ENCODE measurements at places on chromosomes 11 and 22.

DNA sequence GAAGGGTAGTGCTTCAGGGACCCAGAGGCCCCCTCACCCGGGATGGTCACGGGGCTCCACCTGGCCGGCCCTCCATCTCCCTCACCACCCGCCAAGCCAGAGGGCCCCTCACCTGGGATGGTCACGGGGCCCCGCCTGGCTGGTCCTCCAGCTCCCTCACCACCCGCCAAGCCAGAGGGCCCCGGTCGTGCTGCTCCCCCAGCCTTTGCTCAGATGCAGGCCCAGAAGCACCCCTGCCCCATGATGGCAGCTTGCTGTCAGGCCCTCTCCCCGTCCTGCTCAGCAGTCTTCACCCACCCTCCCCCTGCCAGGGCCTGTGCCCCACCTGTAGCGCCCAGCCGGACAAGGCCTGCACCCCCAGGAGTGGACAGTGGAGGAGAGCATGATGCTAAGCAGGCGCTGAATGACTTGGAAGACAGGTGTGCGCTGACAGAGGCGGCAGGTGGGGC is 7.3 kb downstream of the DENND6B start:
- DNase-seq, result no peak

DNA sequence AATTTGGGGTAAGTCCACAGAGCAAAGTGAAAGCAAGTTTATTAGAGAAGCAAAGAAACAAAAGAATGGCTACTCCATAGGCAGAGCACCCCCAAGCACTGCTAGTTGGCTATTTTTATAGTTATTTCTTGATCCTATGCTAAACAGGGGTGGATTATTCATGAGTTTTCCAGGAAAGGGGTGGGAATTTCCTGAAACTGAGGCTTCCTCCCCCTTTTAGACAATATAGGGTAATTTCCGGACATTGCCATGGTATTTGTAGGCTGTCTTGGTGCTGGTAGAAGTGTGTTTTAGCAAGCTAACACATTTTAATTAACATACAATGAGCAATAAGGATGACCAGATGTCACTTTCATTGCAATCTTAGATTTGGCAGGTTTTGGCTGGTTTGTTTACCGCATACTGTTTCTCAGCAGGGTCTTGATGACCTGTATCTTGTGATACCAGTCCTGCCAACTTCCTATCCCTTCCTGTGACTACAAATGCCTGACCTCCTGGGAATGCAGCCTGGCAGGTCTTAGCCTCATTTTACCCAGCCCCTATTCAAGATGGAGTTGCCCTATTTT is 937 bp upstream of the C1QTNF6 start:
- DNase-seq, result no peak

DNA sequence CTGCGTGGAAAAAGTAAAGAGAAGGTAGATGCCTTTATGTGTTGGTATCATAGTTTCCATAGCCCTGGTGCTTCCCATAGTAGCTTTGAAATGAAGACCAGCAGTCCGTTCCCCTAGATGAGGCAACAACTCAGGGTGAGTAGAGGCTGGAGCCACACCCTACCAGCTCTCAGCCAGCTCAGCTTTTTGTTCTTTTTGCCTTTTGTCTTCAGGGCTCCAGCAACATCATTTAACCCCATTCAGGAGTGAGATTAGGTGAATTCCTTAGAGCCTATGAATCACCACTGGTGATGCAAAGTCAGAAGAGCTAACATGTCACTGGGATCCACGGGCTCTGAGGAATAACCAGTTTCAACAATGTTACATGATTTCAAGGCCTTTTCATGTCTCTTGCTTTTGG is 14.0 kb upstream of the SESN3 start:
- no peak for DNase-seq

GRCh38 chr11:94722735-94723134 is 45.4 kb upstream of the AMOTL1 start:
- DNase-seq, result no peak

GRCh38 chr22:47240116-47240515 is 477.7 kb downstream of the TBC1D22A start:
- DNase-seq, result no peak

GRCh38 chr22:36902143-36902926 is 11.1 kb upstream of the CSF2RB start:
- DNase-seq, result no peak

- no peak for DNase-seq
Measured at GRCh38 chr22:29739346-29739875, 19.6 kb downstream of the CABP7 start.

GRCh38 chr11:1522081-1522424 is 35.5 kb upstream of the MOB2 start:
- DNase-seq, result no peak

- DNase-seq, result no peak
Measured at GRCh38 chr11:117603932-117604331, 193.1 kb downstream of the DSCAML1 start.

DNA sequence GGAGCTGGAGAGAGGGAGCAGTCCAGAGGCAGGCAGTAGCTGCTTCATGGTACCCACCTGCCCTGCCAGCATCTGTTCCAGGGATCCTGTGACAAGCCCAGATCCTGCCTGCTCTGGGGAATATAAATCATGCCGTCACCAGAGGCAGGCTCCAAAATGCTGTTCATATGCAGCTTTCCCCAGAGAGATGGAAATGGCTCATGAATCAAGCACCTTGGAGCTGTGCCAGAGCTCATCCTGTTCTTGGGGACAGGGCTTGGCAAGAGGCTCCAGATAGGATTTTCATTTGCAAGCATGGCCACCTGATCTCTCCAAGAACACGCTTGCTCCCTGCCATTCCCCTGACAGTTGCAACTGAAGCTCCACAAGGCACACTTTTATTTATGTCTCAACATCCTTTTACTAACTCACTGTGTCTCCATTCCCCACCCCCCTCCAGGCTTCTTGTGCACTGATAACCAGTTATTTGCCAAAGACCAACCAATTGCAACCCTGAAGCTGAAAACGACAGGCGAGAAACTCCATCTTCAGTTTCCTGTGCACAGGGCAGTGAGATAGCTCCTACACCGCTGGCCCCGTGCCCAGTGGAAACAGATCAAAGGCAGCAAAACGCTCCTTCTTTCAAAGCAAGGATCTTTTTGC is 115.8 kb upstream of the PITPNB start:
- DNase-seq, result peak; percentile 5

DNA sequence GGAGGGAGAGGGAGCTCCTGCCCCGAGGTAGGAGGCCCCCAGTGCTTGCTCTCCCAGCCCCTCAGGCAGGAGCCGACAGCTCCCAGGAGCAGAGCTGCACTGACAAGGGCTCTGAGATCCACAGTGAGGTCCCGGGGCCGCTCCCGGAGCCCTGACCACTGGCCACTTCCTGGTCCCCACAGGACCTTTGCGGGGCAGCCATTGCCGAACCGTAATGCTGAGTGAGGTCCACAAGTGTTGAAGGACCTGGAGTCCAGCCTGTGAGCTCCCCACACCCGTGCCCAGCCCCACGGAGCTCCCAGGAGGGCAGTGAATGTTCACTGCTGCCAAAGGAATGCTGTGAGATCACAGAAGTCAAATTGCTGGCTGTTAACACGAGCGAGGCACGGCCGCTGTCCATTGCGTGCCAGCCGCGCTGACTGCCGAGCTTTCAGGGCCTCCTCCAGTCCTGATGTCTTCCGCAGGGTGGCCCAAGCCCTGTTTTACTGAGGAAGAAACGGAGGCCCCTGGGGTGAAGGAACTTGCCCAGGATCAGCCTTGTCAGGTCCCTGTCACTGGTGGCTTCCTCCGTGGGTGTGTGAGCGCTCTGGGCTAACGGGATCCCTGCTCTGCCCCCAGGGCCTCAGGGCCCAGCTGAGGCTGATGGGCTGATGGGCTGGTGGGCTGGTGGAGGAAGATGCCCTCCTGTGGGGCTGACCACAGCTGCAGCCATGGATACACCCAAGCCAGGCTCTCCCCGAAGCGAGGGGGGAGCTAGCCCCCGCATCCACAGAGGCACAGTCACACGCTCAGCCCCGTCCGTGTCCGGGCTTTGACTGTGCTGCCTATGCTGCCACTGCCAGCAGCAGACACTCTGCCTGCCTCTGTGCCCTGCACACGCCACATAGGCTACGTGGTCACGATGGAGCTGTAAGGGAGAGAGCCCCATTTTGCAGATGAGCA is 70.8 kb downstream of the WNT7B start:
- no peak for DNase-seq

DNA sequence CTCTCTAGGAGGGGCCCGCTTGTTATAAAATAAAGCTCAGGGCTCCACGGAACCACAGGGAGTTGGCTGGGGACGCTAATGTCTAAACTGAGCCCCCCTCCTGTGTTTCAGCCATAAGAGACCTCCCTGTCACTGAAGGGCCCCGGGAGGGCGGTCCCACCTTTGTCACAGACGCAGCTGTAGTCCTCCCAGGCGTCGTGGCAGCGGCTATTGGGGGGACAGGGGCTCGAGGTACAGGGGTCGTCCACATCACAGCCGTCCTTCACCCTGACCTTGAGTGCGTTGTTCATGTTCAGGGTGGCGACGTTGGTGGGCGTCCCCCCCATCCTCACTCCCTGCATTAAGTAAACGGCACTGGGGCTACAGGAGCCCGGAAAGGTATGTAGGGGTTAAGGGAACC is 62.0 kb downstream of the TRMU start:
- DNase-seq, result no peak

- no peak for DNase-seq
Measured at GRCh38 chr11:62062223-62062861, 61.5 kb upstream of the INCENP start.

- no peak for DNase-seq
Measured at GRCh38 chr11:69711822-69712801, 8.3 kb upstream of the FGF19 start.

- DNase-seq, result no peak
Measured at GRCh38 chr22:20427104-20427944, 10.3 kb downstream of the SCARF2 start.

DNA sequence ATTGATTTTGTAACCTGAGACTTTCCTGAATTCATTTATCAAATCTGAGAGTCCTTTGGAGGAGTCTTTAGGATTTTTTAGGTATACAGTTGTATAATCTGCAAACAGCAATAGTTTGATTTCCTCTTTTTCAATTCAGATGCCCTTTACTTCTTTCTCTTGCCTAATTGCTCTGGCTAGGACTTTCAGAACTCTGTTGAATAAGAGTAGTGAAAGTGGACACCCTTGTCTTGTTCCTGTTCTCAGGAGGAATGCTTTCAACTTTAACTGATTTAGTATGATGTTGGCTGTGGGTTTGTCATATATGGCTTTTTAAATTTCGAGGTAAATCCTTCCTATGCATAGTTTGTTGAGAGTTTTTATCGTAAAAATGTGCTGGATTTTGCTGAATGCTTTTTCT is 227.4 kb downstream of the CSNK2A3 start:
- no peak for DNase-seq

DNA sequence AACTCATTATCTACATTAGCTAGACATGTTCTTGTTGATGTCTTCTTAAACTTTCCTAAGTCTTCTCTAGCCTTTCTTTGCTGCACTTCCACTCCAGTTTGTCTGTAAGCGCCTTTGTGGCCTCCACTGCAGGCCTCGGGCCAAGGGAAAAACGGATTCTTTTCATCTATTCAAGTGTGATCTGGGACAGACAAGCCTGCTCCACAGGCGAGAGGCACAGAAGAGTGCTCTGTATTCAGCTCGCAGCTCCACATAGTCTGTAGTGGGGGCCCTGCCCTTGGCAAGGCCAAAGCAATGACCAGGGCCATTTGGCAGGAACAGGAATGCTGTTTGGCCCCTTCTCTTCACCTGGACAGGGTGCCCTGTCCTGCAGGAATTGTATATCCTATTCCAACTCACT is 84.1 kb upstream of the BARX2 start:
- no peak for DNase-seq

DNA sequence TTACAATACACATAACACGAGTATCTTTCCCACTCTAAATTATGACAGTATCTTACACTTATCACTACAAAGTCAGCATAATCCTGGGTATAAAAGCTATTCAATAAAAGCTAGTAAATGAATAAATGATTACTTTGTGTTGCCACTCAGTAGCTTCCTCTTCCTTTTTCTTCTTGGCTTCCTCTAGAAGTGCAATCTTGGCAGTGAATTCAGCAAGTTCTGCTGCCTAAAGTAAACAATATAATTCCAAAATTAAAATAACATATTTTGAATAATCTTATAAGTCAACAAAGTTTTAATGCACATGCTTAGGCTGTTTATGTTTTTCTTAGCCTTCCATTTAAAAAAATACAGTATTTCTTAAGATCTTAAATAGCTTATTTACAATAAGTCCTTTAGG is 60.4 kb downstream of the RDX start:
- no peak for DNase-seq

DNA sequence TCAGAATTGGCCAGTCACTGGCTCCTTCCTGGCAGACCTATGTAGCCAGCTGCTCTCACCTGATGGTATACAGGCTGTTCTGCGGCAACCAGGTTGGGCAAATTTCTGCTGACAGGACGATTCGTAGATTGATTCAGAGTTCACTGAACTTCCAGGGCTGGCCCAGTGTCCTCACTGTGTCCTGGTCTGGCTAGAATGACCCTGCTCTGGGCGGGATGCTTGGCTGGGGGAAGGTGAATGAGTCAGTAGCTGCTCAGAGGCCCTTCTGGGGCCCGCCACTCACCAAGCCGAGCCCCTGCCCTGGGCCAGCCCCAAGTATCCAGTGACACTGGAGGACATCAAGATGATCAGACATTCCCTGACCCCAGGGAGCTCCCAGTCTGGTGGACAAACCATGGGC is 62.9 kb upstream of the WNT11 start:
- DNase-seq, result no peak

GRCh38 chr11:107263844-107264563 is 193.6 kb downstream of the CWF19L2 start:
- no peak for DNase-seq

DNA sequence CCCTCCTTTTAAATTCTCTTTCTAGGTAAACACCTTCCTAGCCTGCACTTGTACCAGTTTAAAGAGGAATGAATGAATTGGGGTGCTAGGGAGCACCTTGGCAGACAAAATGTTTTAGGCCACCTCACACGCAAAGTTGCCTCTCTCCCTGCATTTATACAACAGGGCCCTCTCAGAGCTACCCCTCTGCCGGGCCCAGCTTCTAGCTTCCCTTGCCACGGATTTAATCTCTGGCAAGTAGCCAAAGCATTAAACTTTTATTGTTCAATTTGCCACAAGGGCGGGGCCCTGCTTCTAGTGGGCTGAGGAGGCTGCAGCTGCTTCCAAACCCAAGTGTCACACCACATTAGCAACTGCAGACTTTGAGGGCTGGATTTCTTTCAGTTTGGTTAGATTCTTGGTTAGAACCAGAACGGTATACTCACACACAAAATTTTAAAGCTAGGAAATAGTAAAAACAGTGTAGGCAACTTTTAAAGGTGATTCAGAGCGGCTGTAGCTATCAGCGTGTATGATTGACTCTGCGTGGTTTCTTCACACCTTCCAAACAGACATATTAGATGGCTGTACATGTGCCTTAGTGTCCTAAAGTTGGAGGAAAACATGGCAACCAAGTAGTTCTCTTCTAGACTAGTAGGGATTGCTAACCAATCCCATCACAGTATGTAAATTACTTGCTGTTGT is 6.5 kb downstream of the KREMEN1 start:
- DNase-seq, result no peak

GRCh38 chr11:126589492-126589803 is 234.0 kb downstream of the ST3GAL4 start:
- DNase-seq, result no peak

- DNase-seq, result no peak
Measured at GRCh38 chr11:89436071-89436470, 55.1 kb downstream of the NOX4 start.

- no peak for DNase-seq
Measured at GRCh38 chr22:43389227-43389836, 22.5 kb upstream of the MPPED1 start.

GRCh38 chr11:1498262-1498661 is 11.7 kb upstream of the MOB2 start:
- DNase-seq, result no peak

- no peak for DNase-seq
Measured at GRCh38 chr11:117281159-117281558, 10.0 kb upstream of the BACE1-AS start.

All from memory B cell (primary cell).